ENCODE measurements at places on chromosomes 13 and 19. TPM values are rescaled to one million over a fixed set of nuclear protein-coding genes. Genes with fewer than 3 reads are reported as not detected.

The SDHAF1 gene
- total RNA-seq: 15.6 TPM

The LILRA6 gene
- 0.37 TPM for total RNA-seq

The CNN1 gene
- total RNA-seq: not detected

The PSG11 gene
- total RNA-seq: not detected

The LHFPL6 gene
- 0.25 TPM for total RNA-seq

The ZNF737 gene
- total RNA-seq: 18.9 TPM

The IL11 gene
- 0.27 TPM for total RNA-seq

The CHST8 gene
- total RNA-seq: not detected

The NXNL1 gene
- not detected for total RNA-seq

The SLC10A2 gene
- total RNA-seq: not detected

The C19orf38 gene
- total RNA-seq: 2.4 TPM

DNA sequence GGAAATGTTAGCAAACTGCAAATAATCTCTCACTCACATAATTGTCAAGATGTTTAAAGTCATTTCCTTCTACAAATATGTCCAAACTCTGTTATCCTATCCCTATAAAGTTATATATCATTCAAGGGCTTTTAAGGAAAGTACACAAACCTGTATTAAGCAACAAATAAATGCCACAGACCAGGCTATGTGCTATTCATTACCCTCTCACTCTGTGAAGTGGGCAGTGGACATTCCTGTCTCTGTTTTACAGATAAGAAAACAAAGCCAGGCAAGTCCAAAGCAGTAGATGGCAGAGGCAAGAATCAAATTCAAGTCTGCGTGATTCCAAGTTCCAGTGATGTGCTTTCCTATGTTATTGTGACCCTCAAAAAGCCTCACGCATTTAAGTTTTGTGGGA lies 140.6 kb downstream of the LHFPL6 start:
- DNase-seq: no peak
- H3K4me3 ChIP-seq: no peak overlapping the region
- peaks cover 13% of the 10 kb centered on the region for H3K27me3 ChIP-seq
- H3K4me1 ChIP-seq: no peaks in the 10 kb centered on the region
- H3K27ac ChIP-seq: no peak overlapping the region

DNA sequence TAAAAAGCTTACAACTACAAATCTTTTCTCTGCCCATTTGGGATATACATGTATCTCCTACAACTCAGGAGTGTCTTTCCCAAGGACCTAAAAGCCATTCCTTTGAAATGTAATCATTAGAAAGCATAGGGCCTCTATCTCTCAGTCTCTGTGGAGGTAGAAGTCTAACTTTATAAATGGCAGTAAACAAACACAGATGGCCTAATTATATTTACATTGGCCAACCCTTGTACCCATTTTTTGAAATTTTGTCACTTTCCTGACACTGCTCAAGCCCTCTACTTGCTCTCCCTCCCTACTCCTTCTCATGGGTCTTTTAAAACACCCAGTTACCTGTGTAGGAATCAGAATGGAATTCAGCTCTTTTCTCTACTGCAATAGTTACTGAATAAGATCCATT lies 24.8 kb downstream of the RNF6 start:
- DNase-seq: no peak
- no peak overlapping the region for H3K4me3 ChIP-seq
- H3K27ac ChIP-seq: no peak overlapping the region

DNA sequence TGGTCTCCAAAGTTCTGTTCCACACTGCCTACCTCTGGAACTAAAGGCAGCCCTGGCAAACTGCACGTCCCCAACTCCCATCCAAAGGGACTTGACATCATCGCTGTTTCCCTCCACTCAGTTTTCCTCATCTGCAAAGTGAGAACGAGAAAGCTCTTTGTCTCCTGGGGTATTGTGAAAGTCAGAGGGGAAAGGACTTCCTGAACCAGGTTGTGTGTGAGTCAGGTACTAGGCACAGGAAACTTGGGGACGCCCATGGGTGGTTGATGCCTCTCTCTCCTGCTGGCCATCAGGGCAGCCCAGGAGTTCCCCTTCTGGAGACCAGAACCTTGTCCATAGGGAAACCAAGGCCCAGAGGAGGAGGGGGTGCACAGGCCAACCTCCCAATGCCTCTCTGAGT lies 4.7 kb downstream of the CRLF1 start:
- H3K27me3 ChIP-seq: peaks cover 37% of the 10 kb centered on the region
- H3K4me1 ChIP-seq: peaks cover 7% of the 10 kb centered on the region
- no peak for DNase-seq
- H3K27ac ChIP-seq: no peak overlapping the region
- no peak overlapping the region for H3K4me3 ChIP-seq
- no peaks in the 10 kb centered on the region for H3K36me3 ChIP-seq

GRCh38 chr13:100600461-100600860 lies 11.9 kb upstream of the GGACT start:
- no peak overlapping the region for H3K27ac ChIP-seq
- no peak overlapping the region for H3K4me3 ChIP-seq
- no peaks in the 10 kb centered on the region for H3K27me3 ChIP-seq

DNA sequence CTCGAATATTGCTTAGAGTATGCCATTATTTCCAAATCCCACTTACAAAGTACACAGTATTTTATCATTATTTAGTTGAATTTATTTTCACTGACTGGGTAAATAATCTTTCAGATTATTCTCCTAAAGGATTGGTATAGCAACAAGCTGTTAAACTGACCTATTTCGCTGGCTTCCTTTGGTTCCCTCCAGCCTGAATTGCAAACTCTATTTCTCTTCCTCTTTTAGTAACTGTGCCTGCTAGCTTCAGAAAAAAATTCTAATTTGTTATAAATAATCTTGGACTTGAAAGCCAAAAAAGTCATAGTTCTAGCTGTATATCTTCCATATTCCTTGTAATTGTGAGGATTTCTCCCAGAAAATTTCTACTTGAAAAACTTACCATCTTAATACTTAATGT lies 15.0 kb upstream of the CCNA1 start:
- peaks cover 32% of the 10 kb centered on the region for H3K27me3 ChIP-seq
- no peak for DNase-seq
- H3K4me1 ChIP-seq: peaks cover 44% of the 10 kb centered on the region
- no peak overlapping the region for H3K4me3 ChIP-seq
- H3K27ac ChIP-seq: no peak overlapping the region

DNA sequence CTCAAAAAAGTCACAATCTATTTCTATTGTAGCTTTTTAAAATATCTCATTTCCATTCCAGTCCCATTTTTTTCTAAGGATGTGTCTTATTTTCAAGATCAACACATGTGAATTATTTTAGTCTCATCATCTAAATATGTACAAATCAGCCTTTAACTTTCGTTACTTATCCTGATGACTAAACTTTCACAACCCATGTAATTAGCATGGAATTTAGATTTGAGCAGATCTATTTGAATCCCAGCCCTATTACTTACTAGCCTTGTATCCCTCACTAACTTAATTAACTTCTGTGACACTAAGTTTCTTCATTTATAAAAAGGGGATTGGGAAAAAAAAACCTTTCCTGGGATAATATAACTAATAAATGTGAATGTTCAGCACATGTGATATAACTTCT lies 81.1 kb downstream of the UFM1 start:
- H3K27me3 ChIP-seq: peaks cover 6% of the 10 kb centered on the region
- H3K4me1 ChIP-seq: no peaks in the 10 kb centered on the region
- H3K4me3 ChIP-seq: no peak overlapping the region
- H3K27ac ChIP-seq: no peak overlapping the region

DNA sequence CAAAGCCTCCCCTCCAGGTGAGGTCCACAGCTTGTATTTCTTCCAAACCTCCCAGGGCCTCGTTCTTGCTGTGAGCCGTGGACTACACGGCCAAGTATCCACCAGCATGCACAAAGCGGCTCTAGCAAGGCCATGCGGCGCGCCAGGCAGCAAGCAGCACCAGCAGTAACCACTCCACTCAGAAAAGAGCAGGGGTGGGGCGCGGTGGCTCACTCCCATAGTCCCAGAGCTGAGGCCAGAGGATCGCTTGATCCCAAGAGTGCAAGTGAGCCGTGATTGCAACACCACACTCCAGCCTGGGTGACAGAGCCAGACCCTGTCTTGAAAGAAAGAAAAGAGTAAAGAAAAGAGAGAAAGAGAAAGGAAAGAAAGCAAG lies 4.7 kb downstream of the CCDC8 start:
- H3K4me1 ChIP-seq: peaks cover 11% of the 10 kb centered on the region
- H3K27ac ChIP-seq: no peak overlapping the region
- H3K4me3 ChIP-seq: no peak overlapping the region

GRCh38 chr13:69315039-69315438 lies 792.6 kb upstream of the ATXN8OS start:
- H3K27me3 ChIP-seq: no peaks in the 10 kb centered on the region
- DNase-seq: no peak
- H3K4me1 ChIP-seq: no peaks in the 10 kb centered on the region
- H3K36me3 ChIP-seq: no peaks in the 10 kb centered on the region
- no peak overlapping the region for H3K4me3 ChIP-seq

GRCh38 chr13:67619351-67619994 lies 389.3 kb upstream of the PCDH9 start:
- H3K4me3 ChIP-seq: no peak overlapping the region
- no peak for DNase-seq
- H3K36me3 ChIP-seq: no peaks in the 10 kb centered on the region
- H3K4me1 ChIP-seq: no peaks in the 10 kb centered on the region

DNA sequence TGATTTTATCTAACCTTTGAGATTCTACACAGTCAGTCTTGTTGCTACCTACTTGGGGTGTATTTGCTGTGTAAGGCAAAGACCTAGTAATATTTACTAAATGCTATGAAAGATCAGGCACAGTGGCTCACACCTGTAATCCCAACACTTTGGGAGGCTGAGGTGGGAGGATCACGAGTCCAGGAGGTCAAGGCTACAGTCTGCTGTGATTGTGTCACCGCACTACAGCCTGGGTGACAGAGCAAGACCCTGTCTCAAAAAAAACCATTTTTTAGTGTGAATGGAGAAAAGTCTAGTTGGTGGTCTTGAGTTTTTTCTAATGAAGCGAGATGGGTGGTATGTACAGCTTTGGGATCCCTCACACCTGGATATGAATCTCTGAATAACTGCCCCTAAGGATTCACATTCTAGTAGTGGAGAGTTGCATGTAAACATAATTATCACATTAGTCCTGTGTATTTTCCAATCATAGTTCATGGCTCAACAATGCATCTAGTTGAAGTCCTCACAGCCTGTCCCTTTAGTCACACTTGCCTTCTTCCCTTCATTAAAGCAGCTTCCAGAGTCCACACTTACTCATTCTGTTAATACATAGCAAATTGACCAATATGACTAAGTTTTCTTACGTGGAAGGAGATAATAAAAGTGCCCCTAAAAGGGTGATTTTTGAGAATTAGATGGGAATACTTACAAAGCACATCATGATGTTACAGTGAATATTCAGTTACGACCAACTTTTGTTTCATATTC lies 7.5 kb downstream of the RPL21 start:
- H3K36me3 ChIP-seq: peaks cover 62% of the 10 kb centered on the region
- peaks cover 53% of the 10 kb centered on the region for H3K4me1 ChIP-seq
- DNase-seq: no peak

DNA sequence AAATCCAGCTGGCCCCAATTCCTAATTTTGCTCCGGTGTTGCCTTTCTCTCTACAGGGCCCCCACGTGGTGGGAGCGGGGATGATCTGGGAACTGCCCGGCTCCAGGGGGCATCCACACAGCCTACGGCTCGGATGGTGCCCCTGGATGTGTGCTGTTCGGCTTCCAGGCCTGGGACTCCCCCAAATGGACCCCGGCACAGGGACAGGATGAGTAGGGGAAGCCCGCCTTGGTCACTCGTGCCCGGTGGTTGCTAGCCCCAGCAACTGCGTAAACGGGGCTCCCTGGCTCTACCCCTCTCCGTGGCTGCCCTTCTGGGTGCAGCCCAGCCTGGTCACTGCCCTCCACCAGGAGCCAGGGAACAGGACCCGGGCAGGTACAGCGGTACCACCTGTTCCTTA lies 111.5 kb downstream of the TEX26 start:
- H3K27me3 ChIP-seq: peaks cover 17% of the 10 kb centered on the region
- no peaks in the 10 kb centered on the region for H3K36me3 ChIP-seq
- peaks cover 62% of the 10 kb centered on the region for H3K4me1 ChIP-seq

GRCh38 chr19:55373306-55373992 lies 3.2 kb upstream of the TMEM190 start:
- H3K4me1 ChIP-seq: peaks cover 2% of the 10 kb centered on the region
- peaks cover 39% of the 10 kb centered on the region for H3K27me3 ChIP-seq
- peaks cover 3% of the 10 kb centered on the region for H3K36me3 ChIP-seq
- H3K4me3 ChIP-seq: no peak overlapping the region
- H3K27ac ChIP-seq: no peak overlapping the region

GRCh38 chr13:32905063-32905863 lies 111.0 kb upstream of the KL start:
- peak; percentile 10 for DNase-seq
- H3K27ac ChIP-seq: peak overlapping the region; percentile 78
- H3K4me3 ChIP-seq: peak overlapping the region; percentile 29

DNA sequence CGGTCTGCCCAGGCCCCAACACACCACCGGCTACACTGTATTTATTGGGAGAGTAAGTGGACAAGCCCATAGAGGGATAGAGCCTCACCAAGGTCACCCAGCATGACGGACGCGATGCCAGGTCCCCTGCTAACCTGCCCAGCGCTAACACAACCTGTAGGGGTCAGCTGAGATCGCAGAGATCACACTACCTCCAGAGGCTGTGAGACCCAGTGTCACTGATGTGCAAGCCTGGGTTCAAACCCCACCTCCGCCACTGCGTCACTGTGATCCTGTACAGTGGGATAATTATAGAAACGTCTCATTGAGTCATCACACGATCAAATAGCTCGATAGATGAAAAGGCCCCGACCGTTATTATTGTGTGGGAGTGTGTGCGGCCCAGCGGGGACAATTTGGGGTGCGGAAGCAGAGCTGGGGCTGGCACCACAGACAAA lies 10.6 kb upstream of the TLE2 start:
- no peaks in the 10 kb centered on the region for H3K36me3 ChIP-seq
- DNase-seq: no peak
- H3K4me3 ChIP-seq: no peak overlapping the region
- H3K27ac ChIP-seq: no peak overlapping the region
- H3K27me3 ChIP-seq: peaks cover 1% of the 10 kb centered on the region

DNA sequence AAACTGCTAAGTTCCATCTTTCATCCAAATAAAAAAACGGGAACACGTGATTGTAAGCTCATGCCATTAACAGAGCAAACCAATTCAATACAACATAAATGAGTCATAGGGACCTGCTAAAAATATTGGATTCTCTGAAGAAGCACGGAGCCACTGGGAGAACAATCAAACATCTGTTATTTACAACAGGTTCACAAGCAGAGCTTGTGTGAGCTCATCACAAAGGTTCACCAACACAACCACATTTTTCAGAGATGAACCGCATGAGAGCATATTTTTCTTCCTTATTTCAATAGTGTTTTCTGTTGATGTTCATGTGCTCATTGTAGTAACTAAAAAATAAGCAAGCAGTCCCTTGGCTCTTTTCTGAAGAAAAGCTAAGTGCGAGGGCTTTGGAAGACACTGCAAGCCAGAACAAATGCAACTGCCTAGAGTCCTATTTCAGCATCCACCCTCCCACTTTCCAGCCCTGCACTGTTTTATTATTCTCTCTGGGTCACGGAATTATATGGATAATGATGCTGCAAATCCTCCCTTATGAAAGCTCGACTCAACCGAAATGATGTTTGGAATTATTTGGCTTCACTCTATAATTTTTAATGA lies 545.8 kb downstream of the LIG4 start:
- no peaks in the 10 kb centered on the region for H3K4me1 ChIP-seq
- no peak overlapping the region for H3K27ac ChIP-seq
- H3K4me3 ChIP-seq: no peak overlapping the region

Data from activated CD4-positive, alpha-beta T cell treated with anti-CD3 and anti-CD28 coated beads, Interleukin-2, amount 10 ng/mL, durations not matched to agents 7 days and 5 days (primary cell).